ENCODE measurements at places on chromosomes 6 and 20.

DNA sequence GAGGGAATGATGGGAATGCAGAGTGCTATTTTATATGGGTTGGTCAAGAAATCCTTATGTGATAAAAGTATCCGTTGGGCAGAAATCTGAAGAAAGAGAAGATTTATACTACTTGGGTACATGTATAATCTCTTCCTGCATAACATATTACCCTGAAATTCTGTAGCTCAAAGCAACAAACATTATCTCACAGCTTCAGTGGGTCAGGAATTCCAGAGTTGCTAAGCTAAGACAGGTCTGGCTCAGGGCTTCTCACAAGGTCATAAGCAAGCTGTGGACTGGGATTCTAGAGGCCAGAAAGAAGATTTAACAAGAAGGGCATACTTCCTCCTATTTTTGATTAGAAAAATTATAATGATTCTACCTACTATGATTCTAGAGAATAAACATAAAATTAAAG is 172.5 kb upstream of the THEMIS start:
- no peaks in the 10 kb centered on the region for H3K4me1 ChIP-seq
- H3K36me3 ChIP-seq: no peaks in the 10 kb centered on the region
- no peak overlapping the region for H3K27ac ChIP-seq
- DNase-seq: no peak
- H3K4me3 ChIP-seq: no peak overlapping the region

DNA sequence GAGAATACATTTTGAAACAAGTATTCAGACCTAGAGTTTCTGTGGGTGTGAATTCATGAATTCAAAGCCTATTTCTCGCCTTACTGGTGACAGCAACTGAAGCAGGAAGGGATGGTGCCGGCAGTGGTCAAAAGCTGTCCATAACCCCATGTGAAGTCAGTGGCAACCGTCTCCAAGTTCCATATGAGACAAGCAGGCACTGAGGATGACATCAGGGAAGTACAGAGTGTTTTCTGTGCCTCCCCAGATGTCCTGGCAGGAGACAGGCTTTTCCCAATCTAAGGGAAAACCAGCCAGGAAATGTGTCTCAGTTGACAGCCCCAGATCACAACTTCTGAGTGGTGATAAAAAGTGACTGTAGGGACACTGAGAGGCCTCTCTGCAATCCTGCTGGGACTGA is 66.6 kb downstream of the HIVEP2 start:
- peak overlapping the region; percentile 13 for H3K27ac ChIP-seq
- peaks cover 12% of the 10 kb centered on the region for H3K4me1 ChIP-seq
- no peaks in the 10 kb centered on the region for H3K27me3 ChIP-seq
- no peak for DNase-seq
- H3K4me3 ChIP-seq: no peak overlapping the region
- H3K36me3 ChIP-seq: no peaks in the 10 kb centered on the region

- H3K4me3 ChIP-seq: no peak overlapping the region
- no peak for DNase-seq
- H3K4me1 ChIP-seq: peaks cover 13% of the 10 kb centered on the region
- no peaks in the 10 kb centered on the region for H3K36me3 ChIP-seq
- no peak overlapping the region for H3K27ac ChIP-seq
- no peaks in the 10 kb centered on the region for H3K27me3 ChIP-seq
Observed at GRCh38 chr6:4004249-4004648, 74.7 kb downstream of the FAM217A start.

GRCh38 chr6:28211840-28212509 is 13.1 kb upstream of the ZSCAN9 start:
- no peak overlapping the region for H3K4me3 ChIP-seq
- no peaks in the 10 kb centered on the region for H3K36me3 ChIP-seq
- H3K4me1 ChIP-seq: peaks cover 7% of the 10 kb centered on the region
- no peaks in the 10 kb centered on the region for H3K27me3 ChIP-seq

- peaks cover 12% of the 10 kb centered on the region for H3K4me1 ChIP-seq
- no peak overlapping the region for H3K27ac ChIP-seq
- no peak for DNase-seq
- no peak overlapping the region for H3K4me3 ChIP-seq
- H3K36me3 ChIP-seq: no peaks in the 10 kb centered on the region
Observed at GRCh38 chr20:3677733-3678132, 4.1 kb downstream of the ADAM33 start.

DNA sequence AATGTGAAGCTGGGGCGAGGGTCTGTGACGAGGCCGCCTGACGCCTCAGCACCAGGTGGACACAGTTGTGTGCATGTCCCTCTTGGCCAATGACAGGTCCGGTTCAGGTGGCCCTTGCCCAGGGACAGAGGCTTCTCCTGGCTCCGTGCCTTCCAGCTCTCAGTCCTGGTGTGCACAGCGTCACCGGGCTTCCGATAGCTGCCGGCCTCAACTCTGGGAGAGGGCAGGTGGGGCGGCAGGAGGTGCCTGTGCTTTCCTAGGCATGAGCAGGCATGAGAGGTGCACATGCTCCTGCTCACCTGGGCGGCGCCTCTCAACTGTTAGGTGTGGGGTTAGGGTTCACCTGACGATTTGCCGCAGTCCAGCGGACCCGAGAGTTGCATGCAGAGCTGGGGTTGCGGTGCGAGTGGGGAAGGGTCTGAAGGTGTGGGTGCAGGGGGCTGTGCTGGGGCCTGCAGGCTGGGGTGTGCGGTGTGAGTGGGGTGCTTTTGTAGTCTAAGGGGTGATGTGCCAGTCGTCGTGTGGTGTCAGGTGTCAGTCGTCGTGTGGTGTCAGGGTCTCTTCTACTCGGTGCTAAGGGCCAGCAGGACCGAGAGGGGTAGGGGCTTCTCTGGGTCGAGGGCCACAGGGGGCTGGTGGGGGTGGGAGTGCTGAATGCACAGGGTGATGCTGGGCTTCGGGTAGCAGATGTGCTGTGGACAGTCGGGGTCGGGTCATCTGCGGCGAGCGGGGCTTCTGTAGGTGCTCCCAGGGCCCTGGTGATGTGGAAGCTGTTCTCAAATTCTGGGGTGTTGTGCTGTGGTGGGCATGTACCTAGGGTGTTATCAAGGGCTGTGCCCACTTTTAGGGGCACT is 3.8 kb upstream of the SOX18 start:
- H3K4me1 ChIP-seq: peaks cover 20% of the 10 kb centered on the region
- H3K4me3 ChIP-seq: no peak overlapping the region
- no peak for DNase-seq
- no peaks in the 10 kb centered on the region for H3K27me3 ChIP-seq
- no peak overlapping the region for H3K27ac ChIP-seq

- no peaks in the 10 kb centered on the region for H3K27me3 ChIP-seq
- no peak for DNase-seq
- H3K36me3 ChIP-seq: no peaks in the 10 kb centered on the region
- H3K4me3 ChIP-seq: no peak overlapping the region
- no peak overlapping the region for H3K27ac ChIP-seq
Observed at GRCh38 chr20:638579-638978, 14.4 kb downstream of the SRXN1 start.

- no peaks in the 10 kb centered on the region for H3K36me3 ChIP-seq
- DNase-seq: no peak
- no peaks in the 10 kb centered on the region for H3K4me1 ChIP-seq
- H3K4me3 ChIP-seq: no peak overlapping the region
- no peak overlapping the region for H3K27ac ChIP-seq
Observed at GRCh38 chr6:22253955-22254655, 42.7 kb downstream of the PRL start.

DNA sequence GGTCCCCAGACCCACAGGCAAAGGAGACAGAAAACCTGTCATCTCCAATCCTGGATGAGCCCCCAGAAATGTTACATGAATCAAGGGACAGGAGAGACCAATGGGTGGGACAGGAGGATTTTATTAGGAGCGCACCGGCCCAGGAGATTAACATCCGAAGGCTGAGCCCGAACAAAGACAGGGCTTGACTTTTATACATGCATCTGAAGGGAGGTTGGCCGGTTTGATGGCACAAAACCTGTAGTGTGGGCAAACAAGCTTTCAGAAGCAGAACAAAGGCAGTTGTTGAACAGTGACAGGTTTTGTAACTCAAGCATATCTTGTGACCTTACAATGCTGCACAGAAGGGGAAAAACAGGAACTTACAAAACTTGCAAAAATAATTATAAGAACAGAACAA is 83.9 kb upstream of the GPR6 start:
- H3K27me3 ChIP-seq: no peaks in the 10 kb centered on the region
- H3K36me3 ChIP-seq: no peaks in the 10 kb centered on the region
- H3K4me1 ChIP-seq: peaks cover 18% of the 10 kb centered on the region
- no peak overlapping the region for H3K27ac ChIP-seq
- no peak for DNase-seq
- H3K4me3 ChIP-seq: no peak overlapping the region

- DNase-seq: no peak
- H3K4me3 ChIP-seq: no peak overlapping the region
- H3K4me1 ChIP-seq: peaks cover 21% of the 10 kb centered on the region
- no peaks in the 10 kb centered on the region for H3K27me3 ChIP-seq
- H3K36me3 ChIP-seq: no peaks in the 10 kb centered on the region
Observed at GRCh38 chr20:2838170-2838797, 2.2 kb downstream of the PCED1A start.

DNA sequence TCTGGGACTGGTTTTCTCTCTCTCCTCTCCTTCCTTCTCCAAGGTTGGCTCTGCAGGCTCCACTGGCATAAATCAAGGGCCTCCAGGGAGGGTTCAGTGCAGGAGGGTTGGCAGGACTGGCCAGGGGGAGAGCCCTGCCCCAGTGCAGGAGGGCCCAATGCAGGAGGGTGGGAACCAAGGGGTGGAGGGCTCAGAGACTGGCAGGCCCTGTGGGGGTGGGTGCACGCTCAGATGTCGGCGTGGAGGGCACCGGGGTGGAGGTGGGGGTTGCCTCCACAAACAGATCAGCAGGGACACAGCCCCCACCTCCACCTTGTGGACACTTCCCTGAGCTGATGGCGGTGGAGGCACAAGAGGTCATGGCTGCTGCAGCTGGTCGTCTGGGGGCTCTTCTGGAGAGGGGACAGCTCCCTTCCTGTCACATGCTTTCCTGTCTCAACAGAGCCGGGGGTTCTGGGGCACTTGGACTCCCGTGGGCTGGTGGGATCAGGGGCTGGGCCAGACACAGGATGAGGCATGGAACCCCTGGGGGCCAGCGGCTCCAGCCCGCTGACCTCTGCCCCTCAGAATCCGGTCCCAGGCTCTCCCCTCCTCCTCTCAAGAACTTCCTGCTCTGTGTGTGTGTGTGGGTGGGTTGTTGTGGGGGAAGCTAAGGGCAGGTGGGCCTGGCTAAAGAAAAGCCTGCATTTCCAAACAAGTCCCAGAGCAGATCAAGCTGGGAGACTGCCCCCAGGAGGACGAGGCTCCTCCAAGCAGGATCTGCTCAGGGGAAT is 2.7 kb upstream of the ABHD16B start:
- peaks cover 31% of the 10 kb centered on the region for H3K4me1 ChIP-seq
- peak overlapping the region; percentile 23 for H3K27ac ChIP-seq
- H3K36me3 ChIP-seq: no peaks in the 10 kb centered on the region
- H3K4me3 ChIP-seq: no peak overlapping the region
- H3K27me3 ChIP-seq: peaks cover 27% of the 10 kb centered on the region

DNA sequence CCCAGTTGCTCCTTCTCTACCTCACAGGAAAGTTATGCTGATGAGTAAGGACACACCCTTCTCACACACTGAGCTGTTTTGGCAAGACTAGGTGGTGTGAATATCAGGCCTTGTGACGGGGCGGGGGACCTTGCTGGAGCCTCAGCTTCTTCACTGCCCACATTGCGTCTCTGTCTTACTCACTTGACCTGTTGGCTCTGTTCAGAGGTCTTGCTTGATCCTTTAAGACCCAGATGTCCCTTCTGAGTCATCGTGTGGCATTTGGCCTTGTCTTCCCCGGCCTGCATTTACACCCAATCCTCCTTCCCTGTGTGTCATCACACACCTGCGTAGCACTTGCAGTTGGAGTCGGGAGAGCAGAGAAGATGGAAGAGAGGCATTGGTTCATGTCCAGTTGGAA is 8.3 kb upstream of the PRND start:
- H3K4me1 ChIP-seq: no peaks in the 10 kb centered on the region
- no peak overlapping the region for H3K4me3 ChIP-seq
- no peak for DNase-seq
- no peaks in the 10 kb centered on the region for H3K27me3 ChIP-seq
- no peaks in the 10 kb centered on the region for H3K36me3 ChIP-seq
- no peak overlapping the region for H3K27ac ChIP-seq

- H3K27ac ChIP-seq: peak overlapping the region; percentile 93
- peak overlapping the region; percentile 2 for H3K4me3 ChIP-seq
- peaks cover 34% of the 10 kb centered on the region for H3K4me1 ChIP-seq
- no peaks in the 10 kb centered on the region for H3K27me3 ChIP-seq
Observed at GRCh38 chr20:62141397-62142251, 1.6 kb downstream of the PSMA7 start.

- DNase-seq: peak; percentile 69
- no peak overlapping the region for H3K4me3 ChIP-seq
- H3K36me3 ChIP-seq: no peaks in the 10 kb centered on the region
- no peak overlapping the region for H3K27ac ChIP-seq
- H3K27me3 ChIP-seq: no peaks in the 10 kb centered on the region
Observed at GRCh38 chr6:12637960-12638641, 78.5 kb upstream of the PHACTR1 start.

GRCh38 chr20:24659835-24660234 is 190.4 kb downstream of the SYNDIG1 start:
- H3K4me1 ChIP-seq: no peaks in the 10 kb centered on the region
- DNase-seq: no peak
- H3K27me3 ChIP-seq: no peaks in the 10 kb centered on the region
- no peaks in the 10 kb centered on the region for H3K36me3 ChIP-seq
- no peak overlapping the region for H3K27ac ChIP-seq

DNA sequence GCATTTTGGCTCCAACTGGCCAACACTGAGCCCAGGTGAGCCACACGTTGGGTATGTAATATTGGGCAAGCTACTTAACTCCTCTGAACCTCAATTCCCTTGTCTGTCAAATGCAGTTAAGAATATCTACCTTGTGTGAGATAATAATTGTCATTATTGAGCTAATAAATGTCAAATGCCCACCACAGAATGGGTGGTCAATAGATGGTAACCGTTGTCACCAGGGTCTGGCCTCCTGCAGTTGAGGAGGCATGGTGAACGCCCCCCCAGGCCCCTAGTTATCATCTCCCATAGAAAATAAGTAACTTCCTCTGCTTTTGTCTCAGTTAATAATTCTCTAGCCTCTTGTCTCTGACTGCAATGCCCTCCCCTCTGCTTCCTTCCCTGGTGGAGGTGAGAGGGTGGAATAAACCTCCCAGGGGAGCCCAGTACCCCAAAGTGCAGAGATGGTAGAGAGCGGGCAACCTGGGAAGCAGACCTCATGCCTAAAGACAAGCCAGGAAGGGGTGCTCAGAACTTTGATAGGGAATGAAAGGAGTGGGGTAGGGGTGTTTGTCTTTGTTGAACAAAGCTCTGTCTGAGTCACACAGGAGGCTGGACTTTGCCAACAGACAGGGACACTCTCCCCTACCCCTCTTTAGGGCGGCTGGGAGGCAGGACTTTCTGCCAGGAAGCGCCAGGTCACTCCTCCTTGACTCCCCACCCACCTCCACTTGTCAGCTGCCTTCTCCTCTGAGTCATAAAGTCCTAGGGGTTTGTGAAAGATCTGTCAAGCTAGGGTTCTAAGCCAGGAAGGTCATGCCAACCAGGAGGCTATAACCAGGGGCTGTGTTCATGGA is 1.3 kb upstream of the UNC5CL start:
- H3K27ac ChIP-seq: peak overlapping the region; percentile 81
- H3K4me3 ChIP-seq: no peak overlapping the region
- no peaks in the 10 kb centered on the region for H3K36me3 ChIP-seq
- peak; percentile 79 for DNase-seq
- H3K27me3 ChIP-seq: no peaks in the 10 kb centered on the region
